ENCODE measurements at places on chromosomes 4 and X.

GRCh38 chr4:176123710-176124407 is 58.2 kb downstream of the WDR17 start:
- DNase-seq: no peak

DNA sequence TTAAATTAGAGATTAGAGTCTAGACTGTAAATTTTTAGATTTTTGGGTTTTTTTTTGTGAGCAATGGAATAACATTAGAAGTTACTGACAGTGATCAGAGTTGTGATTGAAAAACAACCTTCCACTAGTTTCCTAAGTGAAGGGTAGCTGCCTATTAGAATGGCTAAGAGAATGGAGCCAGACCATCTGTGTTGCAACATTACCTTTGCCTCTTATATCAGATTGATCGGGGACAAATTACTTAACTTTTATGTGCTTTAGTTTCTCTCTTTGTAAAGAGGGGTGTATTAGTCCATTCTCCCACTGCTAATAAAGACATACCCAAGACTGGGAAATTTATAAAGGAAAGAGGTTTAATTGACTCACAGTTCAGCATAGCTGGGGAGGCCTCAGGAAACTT is 12.5 kb upstream of the PI4K2B start:
- no peak for DNase-seq

- DNase-seq: peak; percentile 98
These were observed at the start of the genes RWDD4 and TRAPPC11 for GRCh38 chr4:183659029-183659871. Gene RWDD4 (minus strand): TSS chr4:183659185. CDS start chr4:183658952, 233 bp downstream. Gene TRAPPC11 (plus strand): TSS chr4:183659293. CDS start chr4:183663868, 4,575 bp downstream.

DNA sequence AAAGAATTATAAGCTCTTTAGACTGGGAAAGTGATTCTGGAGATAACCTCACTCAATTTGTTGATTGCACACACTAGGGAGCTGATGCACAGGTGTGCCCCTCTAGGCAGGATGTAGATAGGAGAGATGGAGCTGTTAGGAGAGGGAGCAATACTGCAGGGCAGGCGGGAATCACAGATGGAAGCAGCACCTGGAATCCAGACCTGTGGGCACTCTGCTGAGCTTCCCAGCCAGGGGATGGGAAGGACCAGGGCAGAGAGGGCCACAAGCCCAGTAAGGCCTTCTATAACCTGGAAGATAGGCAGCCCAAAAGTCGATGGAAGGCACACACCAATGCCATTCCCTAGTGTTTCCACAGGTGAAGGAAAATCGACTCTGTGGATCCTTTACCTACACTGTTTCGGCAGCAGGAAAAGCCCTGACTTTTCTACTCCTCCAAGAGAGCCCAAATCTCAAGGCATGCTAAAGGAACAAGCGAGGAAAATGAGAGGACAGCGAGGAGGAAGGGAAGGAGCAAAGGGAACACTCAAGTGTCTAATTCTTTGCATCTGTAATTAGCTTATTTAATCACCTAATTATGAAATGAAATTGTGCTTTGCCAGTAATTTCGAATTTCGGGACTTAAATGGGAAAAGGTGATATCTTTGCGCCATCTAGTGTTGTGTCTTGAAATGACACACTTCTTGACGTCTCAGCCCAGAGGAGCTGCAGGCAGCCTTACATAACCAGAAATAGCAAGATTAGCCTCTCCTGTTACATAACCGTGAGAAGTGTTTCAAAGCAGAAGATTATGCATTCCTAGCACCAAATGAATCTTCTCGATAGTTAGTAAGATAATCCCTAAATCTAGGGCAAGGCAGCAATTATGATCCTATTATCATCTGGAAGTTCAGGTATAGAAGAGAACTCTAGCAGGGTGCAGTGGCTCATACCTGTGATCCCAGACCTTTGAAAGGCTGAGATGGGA is 31.0 kb upstream of the TLR3 start:
- DNase-seq: peak; percentile 51

DNA sequence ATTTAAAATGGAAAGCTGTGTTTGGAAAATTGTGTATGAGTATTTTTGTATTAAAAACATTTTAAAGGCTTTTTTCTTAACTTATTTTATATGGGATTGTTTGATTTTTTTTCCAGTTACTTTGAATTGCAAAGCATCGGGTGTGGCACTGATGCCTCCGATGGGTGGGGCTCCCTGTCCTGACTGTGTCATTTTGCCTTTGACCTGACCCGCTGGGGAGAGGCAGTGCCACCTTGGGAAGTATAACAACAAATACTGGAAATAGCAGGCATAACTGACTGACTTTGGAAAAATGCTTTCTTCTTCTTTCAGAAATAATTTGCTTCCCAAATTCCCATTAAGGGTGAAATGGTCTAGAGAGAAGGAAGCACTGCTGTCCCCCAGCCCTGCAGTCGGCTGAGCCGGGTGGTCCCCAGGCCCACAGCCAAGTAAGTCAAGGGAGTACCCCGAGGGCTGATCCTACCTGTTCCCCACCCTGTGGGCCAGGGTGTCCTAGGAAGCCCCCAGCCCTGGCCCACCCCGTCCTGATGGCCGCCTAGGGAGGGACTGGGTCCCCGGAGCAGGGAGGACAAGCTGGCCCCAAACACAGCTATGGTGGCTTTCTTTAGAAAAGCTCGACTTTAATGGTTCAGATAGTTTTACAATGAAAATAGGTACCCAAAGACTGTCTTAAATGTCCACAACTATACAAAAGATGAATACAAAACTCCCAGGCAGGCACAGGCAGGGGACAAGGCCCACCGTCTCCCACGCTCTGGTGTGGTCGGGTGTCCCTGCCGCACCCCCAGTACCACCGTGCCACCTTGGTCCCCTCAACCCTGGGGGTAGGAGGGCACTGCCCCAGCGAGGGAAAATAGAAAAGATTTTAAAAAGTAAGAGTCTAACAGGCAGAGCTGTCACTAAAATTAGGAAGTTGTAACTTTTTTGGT is 26.4 kb downstream of the NELFA start:
- no peak for DNase-seq

DNA sequence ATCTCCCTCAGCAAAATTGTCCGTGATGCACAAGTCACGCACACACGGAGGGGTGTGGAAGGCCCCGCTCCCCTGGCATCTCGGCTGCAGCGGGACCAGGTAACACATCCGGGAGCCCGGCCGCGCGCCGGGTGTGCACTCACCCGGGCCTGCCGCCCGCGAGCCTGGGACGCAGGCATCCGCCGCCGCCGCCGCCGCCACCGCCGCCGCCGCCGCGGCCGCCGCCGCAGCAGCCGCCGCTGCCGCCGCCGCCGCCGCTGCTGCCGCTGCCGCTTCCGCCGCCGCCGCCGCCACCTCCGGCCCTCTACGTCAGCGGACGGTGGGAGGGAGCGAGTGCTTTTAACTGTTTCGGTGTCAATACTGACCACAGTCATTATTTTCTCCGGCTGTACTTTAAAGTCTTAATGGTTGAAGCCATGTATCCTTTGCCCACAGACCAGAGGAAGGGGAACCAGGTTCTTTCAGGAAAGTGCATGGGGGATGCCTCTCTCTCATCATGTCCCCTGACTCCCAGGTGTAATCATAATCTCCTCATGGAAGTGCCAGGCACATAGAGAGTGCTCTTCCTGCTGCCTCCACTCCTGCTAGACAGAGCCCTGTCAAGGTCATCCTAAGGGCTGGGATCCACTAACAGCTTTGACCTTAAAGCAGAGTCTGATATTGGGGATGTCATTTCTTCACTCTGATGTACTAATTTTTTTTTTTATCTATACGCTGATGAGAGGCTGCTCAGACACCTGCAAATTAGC is 38.0 kb downstream of the MAGEE2 start:
- DNase-seq: peak; percentile 16

- DNase-seq: no peak
These were observed 55.3 kb downstream of the ASB9 start for GRCh38 chrX:15214588-15214987.

GRCh38 chrX:57282568-57282967 is 3.9 kb upstream of the FAAH2 start:
- no peak for DNase-seq

DNA sequence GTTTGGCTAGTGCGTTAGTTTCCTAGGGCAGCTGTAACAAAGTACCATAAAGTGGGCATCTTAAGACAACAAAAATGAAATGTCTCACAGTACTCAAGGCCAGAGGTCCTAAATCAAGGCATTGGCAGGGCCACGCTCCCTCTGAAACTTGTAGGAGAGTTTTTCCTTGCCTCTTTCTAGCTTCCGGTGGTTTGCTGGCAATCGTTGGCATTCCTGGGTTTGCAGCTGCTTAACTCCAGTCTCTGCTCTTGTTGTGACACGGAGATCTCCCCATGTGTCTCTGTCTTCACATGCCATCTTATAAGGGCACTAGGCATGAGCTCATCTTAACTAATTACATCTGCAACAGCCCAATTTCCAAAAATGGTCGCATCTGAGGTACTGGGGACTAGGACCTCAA is 362.0 kb upstream of the BOD1L1 start:
- DNase-seq: no peak

GRCh38 chrX:28668303-28668702 is 81.1 kb downstream of the IL1RAPL1 start:
- no peak for DNase-seq

GRCh38 chr4:105527081-105527480 is 25.3 kb upstream of the ARHGEF38 start:
- DNase-seq: no peak

GRCh38 chr4:15385928-15386327 is 41.9 kb upstream of the C1QTNF7 start:
- DNase-seq: no peak

DNA sequence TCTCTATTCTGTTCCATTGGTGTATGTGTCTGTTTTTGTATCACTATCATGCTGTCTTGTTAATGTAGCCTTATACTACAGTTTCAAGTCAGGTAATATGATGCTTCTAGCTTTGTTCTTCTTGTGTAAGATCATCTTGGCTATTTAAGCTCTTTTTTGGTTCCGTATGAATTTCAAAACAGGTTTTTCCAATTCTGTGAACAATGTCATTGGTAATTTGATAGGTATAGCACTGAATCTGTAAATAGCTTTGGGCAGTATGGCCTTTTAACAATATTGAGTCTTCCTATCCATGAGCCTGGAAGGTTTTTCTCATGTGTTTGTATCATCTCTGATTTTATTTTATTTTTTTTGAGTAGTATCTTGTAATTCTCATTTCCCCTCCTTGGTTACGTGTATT is 94.3 kb downstream of the ANAPC10 start:
- DNase-seq: no peak

DNA sequence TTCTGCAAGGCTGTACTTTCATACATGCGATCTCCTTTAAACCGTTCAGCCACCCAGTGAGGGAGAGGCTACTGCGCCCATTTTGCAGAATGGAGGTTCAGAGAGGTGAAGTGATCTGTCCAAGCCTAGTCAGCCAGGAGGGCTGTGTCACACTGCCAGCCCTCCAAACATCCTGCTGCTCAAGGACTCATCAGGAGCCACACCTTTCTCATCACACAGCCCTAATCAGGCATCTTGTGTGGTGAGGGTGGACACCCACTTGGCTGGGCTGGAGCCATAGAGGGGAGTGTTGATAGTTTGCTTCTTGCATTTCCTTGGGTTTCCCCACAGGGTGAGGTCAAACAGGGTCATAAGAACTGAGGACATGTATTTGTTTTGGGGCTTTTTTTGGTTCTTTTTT is 5.4 kb upstream of the CXCR3 start:
- no peak for DNase-seq

GRCh38 chr4:25767877-25768725 is 94.7 kb downstream of the SEL1L3 start:
- DNase-seq: no peak

- DNase-seq: no peak
These were observed 3.2 kb downstream of the TMEM165 start for GRCh38 chr4:55398966-55399365.

DNA sequence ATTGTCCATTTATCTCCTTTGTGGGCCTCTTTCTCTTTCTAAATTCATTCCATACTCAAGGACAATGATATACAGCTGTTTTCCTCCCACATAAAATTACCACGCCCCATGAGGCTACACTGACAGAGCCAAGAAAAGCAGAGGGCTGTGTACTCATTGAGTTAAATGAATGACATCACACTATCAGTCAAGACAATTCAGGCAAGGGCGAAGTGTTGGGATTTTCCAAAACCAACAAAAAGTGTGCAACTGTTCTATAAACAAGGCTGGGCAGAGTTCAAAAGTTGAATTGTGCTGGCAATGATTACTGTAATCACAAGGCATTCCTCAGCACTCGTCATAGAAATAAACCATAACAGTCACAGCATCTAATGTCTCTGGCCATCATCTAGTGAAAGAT is 799.6 kb upstream of the DIAPH2 start:
- no peak for DNase-seq

DNA sequence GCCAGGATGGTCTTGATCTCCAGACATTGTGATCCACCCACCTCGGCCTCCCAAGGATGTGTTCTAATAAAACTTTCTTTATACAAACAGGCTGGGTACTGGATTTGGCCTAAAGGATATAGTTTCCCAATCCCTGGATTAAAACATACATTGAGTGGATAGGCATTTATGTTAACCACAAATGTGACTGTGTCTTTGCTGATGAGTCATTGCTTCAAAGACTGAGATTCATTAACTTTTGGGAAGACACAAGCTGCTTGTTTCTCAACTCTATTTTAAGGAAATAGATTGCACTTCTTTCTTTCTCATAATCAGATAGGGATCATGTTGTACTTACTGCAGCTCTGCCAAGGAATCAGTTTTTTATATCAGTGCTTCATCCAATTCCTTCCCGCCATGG is 131.3 kb upstream of the AGA start:
- no peak for DNase-seq

- no peak for DNase-seq
These were observed 61.8 kb upstream of the CITED1 start for GRCh38 chrX:72367516-72367915.

DNA sequence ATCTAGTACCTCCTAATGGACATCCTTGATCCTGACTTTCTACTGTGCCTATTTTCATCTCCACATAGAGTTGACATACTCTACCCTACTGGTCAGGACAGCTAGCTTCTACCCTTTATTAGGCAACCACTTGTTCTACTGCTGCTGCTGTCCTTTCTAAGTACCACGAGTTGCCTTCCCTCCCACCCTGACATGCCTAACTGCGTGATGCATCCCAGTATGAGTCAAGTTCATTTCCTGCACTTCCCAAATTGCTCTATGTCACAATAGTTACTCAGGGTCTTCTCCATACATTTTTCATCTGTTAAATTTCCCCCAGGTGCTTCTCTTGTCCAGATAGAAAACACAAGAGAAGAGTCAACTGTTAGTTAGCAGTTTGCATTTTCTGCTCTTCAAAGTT is 133.4 kb downstream of the TBC1D19 start:
- DNase-seq: no peak

GRCh38 chr4:7768736-7769135 is 170.9 kb downstream of the AFAP1 start:
- no peak for DNase-seq

- no peak for DNase-seq
These were observed 12.0 kb upstream of the TMEM154 start for GRCh38 chr4:152691761-152692160.

- DNase-seq: no peak
These were observed 48.1 kb downstream of the LUZP4 start for GRCh38 chrX:115337491-115338144.

- no peak for DNase-seq
These were observed 60.6 kb downstream of the LIMCH1 start for GRCh38 chr4:41598580-41598979.

GRCh38 chr4:30943356-30943755 is 223.2 kb downstream of the PCDH7 start:
- no peak for DNase-seq

GRCh38 chr4:72629540-72629939 is 60.5 kb upstream of the ADAMTS3 start:
- no peak for DNase-seq

Measured in germinal center (tissue), 1 donor.